Stimulated activated CD8-positive, alpha-beta memory T cell treated with anti-CD3 and anti-CD28 coated beads, Interleukin-7, amount 100 ng/mL, for 1 hour (primary cell): ENCODE measurements at places on chromosomes 7 and 10.

- DNase-seq = no peak
Measured at GRCh38 chr7:82851121-82851520, 311.6 kb downstream of the PCLO start.

DNA sequence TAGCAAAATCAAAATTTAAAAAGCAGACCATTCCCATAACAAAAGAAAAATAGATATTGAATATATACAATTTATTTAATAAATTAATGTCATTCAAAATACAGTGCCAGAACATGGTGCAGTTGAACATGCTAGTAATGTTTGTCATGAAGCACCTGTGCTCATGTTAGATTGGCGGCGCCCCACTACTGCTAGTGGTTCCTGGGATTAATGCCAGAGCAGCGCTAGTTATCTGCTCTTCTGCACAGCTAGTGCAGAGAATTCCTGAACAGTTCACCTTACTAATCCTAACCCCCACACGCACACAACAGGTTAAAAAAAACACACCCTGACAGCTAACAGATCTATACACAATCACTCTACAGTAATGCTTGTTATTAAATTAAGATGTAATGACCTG, 23.4 kb downstream of the KBTBD2 start:
- DNase-seq = no peak

DNA sequence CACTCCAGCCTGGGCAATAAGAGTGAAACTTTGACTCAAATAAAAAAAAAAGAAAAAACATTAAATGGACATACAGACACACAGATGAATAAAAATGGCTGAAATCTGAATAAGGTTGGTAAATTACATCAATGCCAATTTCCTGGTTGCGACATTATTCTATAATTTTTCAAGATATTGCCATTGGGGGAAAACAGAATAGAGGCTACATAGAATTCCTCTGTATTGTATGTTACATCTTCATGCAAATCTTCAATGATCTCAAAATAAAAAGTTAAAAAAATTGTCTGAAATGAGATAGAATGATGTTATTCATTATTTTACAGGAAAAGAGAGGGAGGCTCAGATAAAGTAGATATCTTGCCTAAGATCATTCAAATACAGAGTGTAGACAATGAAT, 234.0 kb downstream of the SDHAF3 start:
- no peak for DNase-seq

GRCh38 chr10:119665901-119666708, 14.9 kb downstream of the BAG3 start:
- DNase-seq = no peak
